SHP77 treated with DMSO at 0.1 percent for 48 hours (cell line): ENCODE measurements at places on chromosomes 13 and 19.

GRCh38 chr13:41767801-41768200 lies 193.1 kb downstream of the VWA8 start:
- DNase-seq: no peak

GRCh38 chr13:94079876-94080275 lies 399.6 kb downstream of the DCT start:
- no peak for DNase-seq

DNA sequence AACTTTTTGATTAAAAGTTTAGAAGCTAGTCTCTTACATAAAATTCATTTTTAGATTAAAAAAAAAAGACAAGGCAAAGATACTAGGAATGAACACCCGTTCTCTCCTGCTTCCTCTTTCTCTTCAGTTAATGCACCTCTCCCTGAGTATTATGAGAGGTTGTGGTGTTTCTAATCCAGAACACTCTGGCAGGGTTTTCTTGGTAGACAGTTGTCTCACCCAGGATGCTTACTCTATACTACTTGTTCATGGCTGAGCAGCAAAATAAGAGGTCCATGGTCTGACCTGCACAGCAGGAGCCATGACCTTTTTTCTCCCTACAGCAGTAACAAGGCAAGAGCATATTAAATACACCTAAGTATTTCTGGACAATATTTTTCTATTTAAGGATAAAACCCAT lies 62.0 kb downstream of the MICU2 start:
- DNase-seq: no peak

DNA sequence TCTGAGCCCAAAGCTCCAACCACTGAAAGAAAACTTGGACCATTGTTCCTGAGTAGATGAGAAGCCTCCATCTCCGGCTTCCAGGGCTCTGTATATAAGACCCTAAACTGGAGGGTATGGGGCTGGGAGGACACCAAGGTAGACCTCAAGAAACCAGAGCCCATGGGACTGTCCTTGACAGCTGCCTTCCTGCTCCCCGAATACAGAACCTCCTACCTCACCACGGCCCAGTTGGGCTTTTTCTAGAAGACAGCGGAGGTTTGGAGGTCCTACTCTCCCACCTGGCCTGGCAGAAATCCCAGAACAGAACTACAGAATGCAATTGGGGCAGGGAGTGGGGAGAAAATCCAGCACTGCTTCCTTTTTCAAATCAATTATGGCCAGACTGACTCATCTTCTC lies 177.3 kb upstream of the ZNF507 start:
- no peak for DNase-seq

GRCh38 chr19:43446746-43447489 lies 18.5 kb downstream of the LYPD3 start:
- peak; percentile 22 for DNase-seq

DNA sequence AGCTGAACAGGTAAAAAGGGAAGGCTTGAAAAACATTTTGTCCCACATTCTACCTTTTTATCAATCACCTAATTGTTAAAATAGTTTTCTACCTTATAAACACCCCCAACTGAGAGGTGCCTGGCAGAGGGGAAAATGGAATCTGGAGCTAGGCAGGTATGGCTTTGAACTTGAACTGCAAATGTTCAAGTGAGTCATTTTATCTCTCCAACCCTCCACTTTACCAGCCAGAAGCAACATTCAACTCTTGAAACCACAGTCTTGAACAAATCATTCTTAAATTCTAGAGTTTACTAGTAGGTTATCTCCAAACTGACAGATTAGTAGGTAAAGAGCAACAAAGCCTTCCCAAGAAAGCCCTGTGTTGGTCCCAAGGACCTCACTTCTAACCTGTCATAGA lies 116.9 kb downstream of the ABCC4 start:
- no peak for DNase-seq

DNA sequence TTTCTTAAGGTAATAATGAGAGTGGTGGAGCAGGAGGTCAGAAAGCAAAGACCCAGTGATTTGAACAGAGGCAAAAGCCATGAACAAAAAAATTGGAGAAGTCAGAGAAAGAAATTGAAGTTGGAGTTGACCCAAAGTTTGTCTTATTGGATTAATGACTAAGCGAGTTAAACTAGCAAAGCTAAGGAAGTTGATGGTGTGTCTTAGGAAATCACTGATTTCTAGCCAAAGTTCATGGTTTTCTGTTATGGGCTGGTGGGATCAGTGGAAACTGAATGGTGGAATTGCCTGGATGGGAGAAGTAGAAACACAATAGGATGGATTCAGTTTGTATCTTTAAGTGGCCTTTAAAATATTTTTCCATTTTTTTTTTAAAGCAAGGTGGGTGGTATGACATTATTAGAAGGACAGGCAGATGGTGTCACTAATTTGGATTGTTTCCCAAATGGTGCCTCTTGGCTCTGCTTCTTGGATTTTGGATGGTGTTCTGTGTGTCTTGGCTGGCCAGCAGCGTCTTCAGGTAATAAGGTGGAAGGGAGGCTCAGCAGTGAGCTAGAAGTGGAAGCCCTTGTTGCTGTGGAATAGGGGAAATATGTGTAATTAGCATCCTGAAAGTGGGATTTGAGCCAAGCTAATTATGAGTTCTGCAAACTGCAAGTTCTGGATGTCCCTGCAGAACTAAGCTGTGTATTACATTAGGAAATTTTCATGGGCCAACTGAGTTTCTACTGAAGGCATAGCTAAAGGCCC lies 302.9 kb downstream of the LMO7 start:
- no peak for DNase-seq

DNA sequence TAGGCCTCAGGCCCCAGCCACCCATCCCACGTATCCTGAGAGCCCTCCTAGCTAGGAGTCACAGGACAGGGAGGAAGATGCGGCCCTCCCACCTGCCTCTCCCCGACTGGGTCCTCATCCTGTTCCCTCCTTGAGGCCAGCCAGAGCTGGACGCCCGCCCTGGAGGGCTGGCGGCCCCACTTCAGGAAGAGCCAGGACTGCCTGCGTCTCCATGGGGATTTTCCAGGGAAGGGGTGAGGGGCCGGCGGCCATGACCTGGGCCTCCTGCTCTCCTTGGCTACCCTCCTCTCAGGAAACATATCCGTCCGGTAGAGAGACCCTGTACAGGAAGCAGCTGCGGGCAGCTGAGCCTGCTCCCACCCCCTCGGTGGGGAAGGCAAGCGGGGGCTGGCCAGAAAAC lies 11.3 kb upstream of the PRKD2 start:
- DNase-seq: no peak

DNA sequence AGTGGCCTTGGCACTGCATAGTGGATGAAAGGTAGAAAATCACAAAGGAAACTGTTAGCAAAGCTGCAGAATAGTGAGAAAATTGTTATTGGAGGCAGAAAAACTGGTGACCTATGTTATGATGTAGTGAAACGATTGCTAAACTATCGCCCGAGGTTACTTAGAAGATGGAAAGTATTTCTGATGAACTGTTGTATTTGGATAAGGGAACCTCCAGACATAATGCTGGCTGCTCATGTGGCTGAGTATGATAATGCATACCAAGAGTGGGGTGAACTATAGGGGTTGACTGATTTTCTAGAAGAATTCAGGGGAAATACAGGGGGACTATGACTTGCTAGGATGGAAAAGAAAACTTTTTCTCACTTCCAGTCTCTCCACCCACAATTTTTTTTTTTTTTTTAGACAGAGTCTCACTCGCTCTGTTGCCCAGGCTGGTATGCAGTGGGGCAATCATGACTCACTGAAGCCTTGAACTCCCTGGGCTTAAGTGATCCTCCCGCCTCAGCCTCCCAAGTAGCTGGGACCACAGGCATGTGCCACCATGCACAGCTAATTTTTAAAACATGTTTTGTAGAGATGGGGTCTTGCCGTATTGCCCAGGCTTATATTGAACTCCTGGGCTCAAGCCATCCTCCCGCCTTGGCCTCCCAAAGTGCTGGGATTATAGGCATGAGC lies 4.4 kb upstream of the EID2 start:
- DNase-seq: no peak

- DNase-seq: no peak
Measured at GRCh38 chr19:49749055-49749716, 13.9 kb downstream of the TSKS start.

- no peak for DNase-seq
Measured at GRCh38 chr19:6854758-6855157, 32.6 kb upstream of the ADGRE1 start.

GRCh38 chr13:83657281-83657680 lies 225.0 kb downstream of the SLITRK1 start:
- no peak for DNase-seq

DNA sequence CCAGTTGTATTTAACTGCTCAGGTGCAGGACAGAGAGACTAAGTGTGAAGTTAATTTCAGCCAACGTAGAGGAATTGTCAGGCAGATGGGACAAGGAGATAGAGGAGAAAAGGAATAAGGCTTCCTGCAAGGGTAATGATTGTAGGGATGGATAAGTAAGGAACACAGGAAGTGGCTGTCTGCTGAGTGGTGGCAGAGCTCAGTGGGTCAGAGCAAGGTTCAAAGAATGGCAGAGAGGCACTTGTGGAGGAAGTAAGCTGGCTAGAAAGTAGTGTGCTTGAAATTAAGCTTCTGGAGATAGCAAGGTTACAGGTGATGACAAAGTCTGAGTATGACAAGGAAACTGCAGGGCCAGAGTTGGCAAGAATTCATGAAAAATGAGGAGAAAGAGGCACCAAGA lies 47.9 kb downstream of the USPL1 start:
- no peak for DNase-seq

DNA sequence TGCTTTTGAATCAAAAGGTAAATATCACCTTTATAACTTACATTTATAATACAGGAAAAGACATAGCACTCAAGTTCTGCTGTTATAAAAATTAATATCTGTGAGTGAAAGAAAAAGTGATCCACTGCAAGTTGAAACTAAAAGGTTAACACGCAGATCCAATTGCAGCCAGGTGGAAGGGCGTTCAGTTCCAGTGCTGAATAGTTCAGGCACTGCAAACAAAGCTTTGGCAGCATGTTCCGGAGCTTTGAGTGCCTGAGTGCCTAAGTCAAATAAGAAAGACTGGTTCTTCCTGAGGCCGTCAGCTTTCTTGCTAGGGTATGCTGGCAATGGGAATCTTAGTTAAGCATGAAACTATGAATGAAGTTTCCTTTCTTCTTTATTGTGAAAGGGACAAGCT lies 200.3 kb downstream of the LMO7 start:
- DNase-seq: peak; percentile 11

GRCh38 chr19:45322744-45323281 lies at the start of gene CKM:
TSS of gene CKM (minus strand) at chr19:45322875. CDS start at chr19:45319713, 3,162 bp downstream.
- DNase-seq: no peak

- no peak for DNase-seq
Measured at GRCh38 chr13:24043590-24044350, 116.8 kb upstream of the SPATA13 start.

DNA sequence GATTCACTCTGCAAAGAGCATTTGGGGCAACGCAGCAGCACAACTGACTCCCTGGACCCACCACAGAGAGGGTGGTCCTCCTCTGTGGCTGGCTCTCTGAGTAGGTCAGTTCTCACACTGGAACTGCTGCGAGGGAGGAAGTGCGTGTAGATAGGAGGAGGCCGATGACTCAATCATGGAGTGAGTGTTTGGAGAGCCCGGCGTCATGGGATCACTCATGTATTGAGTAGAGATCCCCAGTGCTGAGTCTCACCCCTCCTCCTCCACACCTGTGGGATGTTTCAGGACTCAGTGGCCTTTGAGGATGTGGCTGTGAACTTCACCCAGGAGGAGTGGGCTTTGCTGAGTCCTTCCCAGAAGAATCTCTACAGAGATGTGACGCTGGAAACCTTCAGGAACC lies 8.9 kb downstream of the ZNF101 start:
- no peak for DNase-seq

GRCh38 chr19:40278361-40279035 lies 6.6 kb downstream of the AKT2 start:
- no peak for DNase-seq

DNA sequence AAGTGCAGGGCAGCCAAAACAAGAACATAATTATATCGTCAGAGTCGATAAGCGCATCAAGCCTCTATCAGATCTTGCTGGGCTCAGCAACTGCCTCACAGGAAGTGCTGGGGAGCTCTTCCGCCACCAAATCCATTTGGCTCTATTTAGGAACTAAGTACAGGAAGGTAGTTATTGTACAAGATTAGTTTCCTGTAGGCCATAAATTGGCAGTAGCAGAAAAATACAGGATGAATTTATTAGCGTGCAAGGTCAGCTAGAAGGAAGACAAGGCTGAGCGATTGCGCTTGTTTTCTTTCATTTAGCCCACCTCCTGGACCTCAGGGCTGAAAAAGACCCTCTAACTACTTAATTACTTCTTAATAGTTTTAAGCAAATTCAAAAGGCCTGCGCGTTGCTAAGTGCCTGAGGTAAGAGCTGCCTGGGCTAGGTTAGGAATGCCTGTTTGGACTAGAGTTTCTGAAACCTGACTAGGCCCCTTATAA lies 118.5 kb downstream of the IRS2 start:
- no peak for DNase-seq

DNA sequence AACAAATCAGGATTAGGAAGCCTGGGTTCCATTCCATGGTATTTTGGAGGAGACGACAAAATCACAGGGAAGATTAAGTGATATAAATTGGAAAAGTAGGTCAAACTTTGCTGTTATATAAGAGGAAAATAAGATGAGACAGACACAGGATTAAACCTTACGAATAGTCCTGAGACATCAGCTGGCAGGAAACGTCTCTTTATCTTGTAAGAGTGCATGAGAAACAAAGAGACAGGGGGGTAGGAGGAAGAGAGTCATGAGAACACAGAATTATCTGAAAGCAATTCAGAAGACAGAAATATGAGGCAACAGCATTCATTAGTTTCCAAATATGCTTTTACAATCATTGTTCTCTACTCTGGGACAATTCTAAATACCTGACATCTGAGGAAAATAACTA lies 310.6 kb upstream of the MIR17HG start:
- DNase-seq: no peak

DNA sequence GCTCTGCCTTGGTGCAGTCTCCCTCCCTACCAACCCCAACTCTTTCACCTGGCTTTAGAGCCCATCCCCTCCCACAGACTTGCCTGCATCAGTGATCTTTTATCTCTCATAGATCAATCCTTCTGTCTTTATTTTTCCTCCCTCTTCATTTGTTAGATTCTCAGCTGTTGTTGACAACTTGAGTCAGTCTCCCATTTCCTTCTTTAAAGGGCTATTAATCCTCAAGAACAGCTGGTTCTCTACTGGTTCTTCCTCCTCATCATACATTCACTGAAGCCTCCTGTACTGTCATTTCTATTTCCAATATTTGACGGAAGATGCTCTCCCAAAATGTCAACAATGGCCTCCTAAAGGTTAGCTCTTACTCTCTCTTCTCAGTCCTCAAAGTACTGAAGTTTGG lies 408.2 kb downstream of the TBC1D4 start:
- no peak for DNase-seq
